ENCODE measurements at places on chromosomes 5 and 9. TPM values are rescaled to one million over a fixed set of nuclear protein-coding genes. Genes with fewer than 3 reads are reported as not detected.

DNA sequence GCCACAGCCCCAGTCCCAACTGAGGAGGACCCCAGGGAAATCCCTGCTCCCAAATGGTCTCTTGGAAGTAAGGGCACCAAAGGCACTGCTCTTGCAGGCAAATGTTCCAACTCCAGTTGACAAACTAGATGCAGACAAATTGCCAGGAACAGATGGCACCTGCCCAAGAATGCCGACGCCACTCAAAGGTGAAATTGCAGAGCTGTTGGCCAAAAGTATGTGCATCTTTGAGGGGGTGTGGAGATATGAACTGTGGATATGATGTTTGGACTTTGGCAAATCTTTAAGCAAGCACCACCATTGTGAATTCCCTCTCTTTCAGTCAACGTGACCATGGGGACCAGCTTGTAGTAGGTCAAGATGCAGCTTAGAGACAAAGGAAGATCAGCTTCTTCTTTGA lies 12.0 kb upstream of the CPLX2 start:
- DNase-seq: no peak

DNA sequence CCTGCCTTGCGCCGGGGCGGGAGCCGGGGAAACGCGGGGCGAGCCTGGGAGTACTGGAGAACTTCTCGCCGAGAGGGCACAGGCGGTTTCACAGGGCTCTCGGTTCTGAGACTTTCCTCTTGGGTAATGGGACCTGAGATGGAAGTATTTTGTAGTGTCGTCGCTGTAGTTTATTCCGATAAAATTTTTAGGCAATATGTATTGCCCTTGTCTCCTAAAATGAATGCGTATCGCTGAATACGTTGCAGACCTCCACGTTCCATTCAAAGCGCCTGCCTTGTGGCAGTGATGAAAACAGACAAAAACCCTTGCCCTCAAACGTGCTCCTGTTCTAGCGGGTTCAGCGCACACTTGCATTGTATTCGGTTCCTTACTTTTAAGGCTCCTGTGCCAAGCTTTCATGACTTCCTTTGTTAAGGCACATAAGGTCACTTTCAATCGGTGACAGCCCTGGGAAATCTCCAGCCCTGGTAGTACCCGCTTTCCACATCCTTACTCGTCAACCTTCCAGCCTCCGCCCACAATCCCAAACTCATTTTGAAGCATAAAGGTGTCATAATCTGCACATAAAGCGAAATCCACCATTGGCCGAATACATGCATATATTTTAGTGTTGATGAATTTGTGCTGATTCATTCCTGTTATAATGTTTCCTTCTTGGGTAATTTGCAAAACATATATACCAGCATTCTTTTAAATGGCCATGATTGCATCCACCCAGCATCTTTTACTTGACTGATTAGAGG lies 694 bp downstream of the RMI1 start:
- DNase-seq: no peak

DNA sequence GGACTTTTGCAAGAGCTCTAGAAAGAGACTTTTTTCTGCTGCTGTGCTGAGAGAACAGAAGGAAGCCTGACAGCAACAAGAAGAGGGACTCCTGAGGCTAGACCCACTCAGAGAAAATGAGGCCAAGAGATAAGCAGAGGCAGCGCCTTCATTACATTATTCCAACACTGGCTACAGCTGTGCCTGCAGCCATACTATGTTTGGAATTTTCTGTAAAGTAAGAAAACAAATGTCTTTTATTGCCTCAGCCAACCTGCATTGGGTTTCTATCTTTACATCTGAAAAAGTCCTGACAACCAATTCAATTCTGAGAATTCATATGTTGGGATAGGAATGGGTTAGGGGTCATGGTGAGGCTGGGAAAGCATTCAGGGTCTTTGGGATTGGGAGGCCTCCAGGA lies 33.7 kb downstream of the FAT2 start:
- no peak for DNase-seq

DNA sequence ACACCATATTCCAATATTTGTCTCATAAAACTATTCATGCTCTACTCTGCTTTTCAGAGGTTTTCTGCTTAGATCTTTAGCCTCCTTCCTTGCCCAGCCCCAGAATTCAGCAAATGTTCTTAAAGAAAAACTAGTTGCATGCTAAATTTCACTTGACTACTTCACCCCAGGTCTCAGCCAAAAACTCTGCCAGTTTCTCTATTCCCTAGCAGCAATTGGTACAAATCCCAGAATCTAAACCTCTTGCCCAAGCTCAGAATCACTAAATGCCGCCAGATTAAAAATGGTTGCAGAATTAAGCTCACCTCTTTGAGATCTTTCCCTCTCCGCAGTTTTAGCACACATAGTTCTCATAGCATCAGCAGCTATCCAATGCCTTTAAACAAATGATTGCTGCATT lies 331.2 kb upstream of the SMARCA2 start:
- no peak for DNase-seq

GRCh38 chr5:25295067-25295466 lies 650.3 kb upstream of the CDH10 start:
- DNase-seq: no peak

DNA sequence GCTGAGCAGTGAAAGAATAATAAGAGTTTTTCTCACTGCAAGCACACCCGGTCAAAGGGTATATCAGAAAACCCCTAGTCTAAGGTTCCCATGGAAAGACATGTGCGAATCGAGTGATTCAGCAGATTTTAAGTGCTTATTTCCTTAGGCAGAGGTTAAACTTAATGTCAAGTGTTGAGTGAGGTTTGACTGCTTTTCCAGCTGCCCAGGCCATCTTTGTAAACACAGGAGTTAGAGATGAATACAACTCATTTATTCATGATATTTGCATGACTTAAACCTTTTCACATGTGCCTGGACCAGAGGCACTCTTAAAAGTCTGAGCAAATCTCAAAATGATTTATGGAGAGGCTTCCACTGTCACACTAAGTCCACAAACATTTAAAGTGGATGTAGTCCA lies 137.8 kb upstream of the RGMB start:
- no peak for DNase-seq

DNA sequence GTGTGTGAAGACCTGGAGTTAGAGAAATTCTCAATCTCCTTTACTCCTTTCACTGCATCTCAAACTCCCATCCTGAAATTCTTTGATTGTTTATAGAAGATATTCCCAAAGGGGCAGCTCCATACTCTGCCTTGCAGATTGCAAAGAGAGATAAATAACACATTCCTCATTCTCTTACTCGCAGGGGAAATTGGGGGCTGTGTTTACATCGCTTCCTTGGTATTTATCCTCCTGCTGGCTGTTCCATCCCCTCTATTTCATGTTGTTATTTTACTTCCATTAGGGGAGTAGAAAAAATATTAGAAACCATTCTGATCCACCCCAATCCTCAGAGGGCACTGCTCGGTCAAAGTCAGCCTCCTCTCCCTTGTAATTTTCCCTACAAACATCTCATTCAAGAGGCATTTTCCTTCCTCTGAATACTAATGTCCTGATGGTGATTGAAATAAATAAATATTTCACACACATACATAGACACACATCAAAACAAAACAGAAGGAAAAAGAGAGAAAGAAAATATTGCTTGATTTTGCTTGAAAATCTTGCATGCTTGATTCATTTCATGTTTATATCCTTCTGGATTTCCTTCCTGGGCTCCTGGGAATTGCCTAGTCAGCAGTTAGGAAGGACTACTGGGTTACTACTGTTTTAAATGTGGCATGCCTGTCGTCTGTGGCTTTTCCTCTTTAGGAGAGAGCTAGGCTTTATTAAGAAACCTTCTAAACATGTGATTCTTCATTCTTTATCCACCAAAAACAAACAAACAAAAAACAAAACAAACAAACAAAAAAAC lies 420.1 kb upstream of the PAPPA start:
- no peak for DNase-seq

- no peak for DNase-seq
These were observed 605.4 kb downstream of the PTPRD start for GRCh38 chr9:10007356-10007755.

DNA sequence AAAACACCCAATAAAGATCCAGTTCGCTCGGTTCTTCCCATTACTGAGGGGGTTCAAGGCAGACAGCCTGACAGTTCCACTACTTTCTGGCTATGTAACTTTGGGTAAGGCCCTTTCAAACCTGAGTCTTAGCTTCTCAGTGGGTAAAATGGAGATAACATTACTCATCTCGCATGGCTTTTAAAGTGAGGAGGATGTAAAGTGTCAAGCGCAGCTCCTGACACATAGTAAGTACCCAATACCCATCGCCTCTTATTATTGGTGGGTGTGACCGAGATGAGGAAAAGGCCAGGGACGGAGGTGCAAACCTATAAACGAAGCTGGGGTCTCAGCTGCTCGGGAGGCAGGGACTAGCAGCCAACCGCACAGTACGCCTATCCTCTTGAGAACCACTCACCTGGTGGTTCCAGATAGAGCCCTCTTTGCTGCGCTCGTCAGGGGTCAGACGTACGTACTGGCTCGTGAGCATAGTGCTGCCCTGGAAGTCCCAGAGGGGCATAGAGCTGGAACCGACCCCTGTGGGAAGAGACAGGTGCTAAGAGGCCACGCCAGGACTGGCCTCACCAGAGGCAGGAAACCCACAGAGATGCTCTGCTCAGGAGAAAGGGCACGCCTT lies 584 bp downstream of the LMAN2 start:
- no peak for DNase-seq

GRCh38 chr5:115377468-115378217 lies 81.2 kb upstream of the CCDC112 start:
- DNase-seq: no peak

- DNase-seq: no peak
These were observed 36.4 kb upstream of the ZFAND5 start for GRCh38 chr9:72401396-72401795.

- no peak for DNase-seq
These were observed 288.3 kb downstream of the ENC1 start for GRCh38 chr5:74352256-74352655.

DNA sequence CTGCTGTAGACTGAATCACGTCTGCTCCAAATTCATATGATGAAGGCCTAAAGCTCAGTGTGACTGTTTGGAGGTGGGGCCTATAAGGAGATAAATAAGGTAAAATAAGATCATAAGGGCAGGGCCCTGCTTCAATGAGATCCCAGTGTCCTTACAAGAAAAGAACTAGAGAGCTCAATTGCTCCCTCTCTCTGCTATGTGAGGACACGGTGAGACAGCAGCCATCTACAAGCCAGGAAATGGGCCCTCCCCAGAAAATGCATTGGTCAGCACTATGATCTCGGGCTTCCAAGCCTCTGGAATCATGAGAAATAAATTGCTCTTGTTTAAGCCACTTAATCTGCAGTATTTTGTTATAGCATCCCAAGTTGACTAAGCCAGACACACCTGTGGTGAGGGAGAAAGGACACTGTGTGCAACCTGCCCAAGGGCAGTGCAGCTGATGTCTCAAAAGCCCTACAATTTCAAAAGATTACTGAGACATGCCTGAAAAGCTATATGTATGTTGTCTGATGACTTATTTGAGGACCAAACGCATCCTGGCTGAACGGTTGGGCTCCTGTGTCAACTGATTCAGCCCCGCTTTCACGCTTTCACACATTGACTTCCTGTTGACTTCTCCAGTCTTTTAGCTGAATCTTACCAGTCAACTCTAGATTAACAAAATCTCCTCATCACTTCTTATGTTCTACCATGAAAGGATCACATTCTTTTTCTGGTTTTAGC lies 13.2 kb downstream of the GZMK start:
- no peak for DNase-seq

Gene IL5
- not detected for total RNA-seq

Gene FBN2
- 1.8 TPM for total RNA-seq

Gene PRUNE2
- total RNA-seq: 14.7 TPM

Gene CDC20B
- total RNA-seq: not detected

Gene HOMER1
- 26.2 TPM for total RNA-seq

Gene C6
- total RNA-seq: 113 TPM

Data from breast epithelium (tissue), 4 donors.